Gastrocnemius medialis (tissue), 4 donors: ENCODE measurements at places on chromosomes 7 and 10.

GRCh38 chr10:13038391-13038790 is 36.9 kb upstream of the CCDC3 start:
- no peaks in the 10 kb centered on the region for H3K4me1 ChIP-seq
- no peak overlapping the region for H3K27ac ChIP-seq
- H3K4me3 ChIP-seq = no peak overlapping the region
- H3K27me3 ChIP-seq = no peaks in the 10 kb centered on the region
- no peak for DNase-seq

- no peak overlapping the region for H3K27ac ChIP-seq
- no peak overlapping the region for H3K4me3 ChIP-seq
- no peaks in the 10 kb centered on the region for H3K4me1 ChIP-seq
- H3K36me3 ChIP-seq = no peaks in the 10 kb centered on the region
- H3K27me3 ChIP-seq = no peaks in the 10 kb centered on the region
- no peak for DNase-seq
Observed at GRCh38 chr7:42278344-42278743, 41.3 kb upstream of the GLI3 start.

GRCh38 chr7:105589356-105590077 is 8.2 kb upstream of the EFCAB10 start:
- no peak overlapping the region for H3K4me3 ChIP-seq
- H3K4me1 ChIP-seq = no peaks in the 10 kb centered on the region
- peak; percentile 18 for DNase-seq
- no peak overlapping the region for H3K27ac ChIP-seq
- no peaks in the 10 kb centered on the region for H3K27me3 ChIP-seq
- no peaks in the 10 kb centered on the region for H3K36me3 ChIP-seq

DNA sequence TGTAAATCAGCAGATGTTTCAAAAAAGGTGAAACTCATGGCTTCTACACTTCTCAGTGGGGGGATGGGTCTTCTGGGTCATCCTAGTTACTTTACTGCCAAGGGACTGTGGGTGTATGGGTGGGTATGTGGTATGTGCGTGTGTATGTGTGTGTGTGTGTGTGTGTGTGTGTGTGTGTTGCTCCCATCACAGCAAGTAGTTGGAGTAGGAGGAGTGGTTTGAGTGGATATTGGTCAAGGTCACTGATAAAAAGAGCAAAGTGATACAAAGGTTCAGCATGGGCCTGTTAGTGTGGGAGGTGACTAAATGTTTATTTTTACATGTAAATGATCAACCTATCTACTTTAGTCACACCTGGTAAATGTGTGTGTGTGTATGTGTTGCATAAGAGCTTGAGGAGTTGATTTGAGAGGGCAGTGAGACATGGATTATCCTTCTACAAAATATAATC is 11.8 kb upstream of the COBL start:
- no peak for DNase-seq
- no peaks in the 10 kb centered on the region for H3K27me3 ChIP-seq
- no peak overlapping the region for H3K27ac ChIP-seq
- H3K36me3 ChIP-seq = no peaks in the 10 kb centered on the region

- no peak for DNase-seq
- H3K27ac ChIP-seq = no peak overlapping the region
- no peaks in the 10 kb centered on the region for H3K27me3 ChIP-seq
- no peak overlapping the region for H3K4me3 ChIP-seq
- H3K4me1 ChIP-seq = peaks cover 16% of the 10 kb centered on the region
- H3K36me3 ChIP-seq = no peaks in the 10 kb centered on the region
Observed at GRCh38 chr10:7274293-7274692, 136.5 kb downstream of the SFMBT2 start.

DNA sequence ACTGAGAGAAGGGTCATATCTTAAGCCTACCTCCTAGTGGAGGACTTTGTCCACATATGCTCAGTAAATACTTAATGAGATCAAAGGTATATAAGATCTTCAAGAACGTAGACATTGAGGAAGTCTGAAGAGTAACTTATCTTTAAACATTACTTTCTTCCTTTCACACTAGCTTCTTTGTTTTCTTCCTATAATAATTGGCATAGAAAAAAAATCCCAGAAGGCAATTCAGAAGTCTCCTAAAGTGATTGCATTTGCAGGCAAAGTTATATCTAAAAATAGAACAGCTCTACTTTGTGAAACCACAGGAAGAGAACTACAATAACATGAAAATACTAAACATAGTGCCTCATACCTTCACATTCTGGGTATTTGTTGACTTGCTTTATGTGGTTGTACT is 150.4 kb downstream of the PPP1R3A start:
- H3K36me3 ChIP-seq = no peaks in the 10 kb centered on the region
- no peaks in the 10 kb centered on the region for H3K27me3 ChIP-seq

- H3K27me3 ChIP-seq = no peaks in the 10 kb centered on the region
- H3K27ac ChIP-seq = no peak overlapping the region
- DNase-seq = no peak
Observed at GRCh38 chr7:130461272-130461671, 20.5 kb upstream of the CEP41 start.

DNA sequence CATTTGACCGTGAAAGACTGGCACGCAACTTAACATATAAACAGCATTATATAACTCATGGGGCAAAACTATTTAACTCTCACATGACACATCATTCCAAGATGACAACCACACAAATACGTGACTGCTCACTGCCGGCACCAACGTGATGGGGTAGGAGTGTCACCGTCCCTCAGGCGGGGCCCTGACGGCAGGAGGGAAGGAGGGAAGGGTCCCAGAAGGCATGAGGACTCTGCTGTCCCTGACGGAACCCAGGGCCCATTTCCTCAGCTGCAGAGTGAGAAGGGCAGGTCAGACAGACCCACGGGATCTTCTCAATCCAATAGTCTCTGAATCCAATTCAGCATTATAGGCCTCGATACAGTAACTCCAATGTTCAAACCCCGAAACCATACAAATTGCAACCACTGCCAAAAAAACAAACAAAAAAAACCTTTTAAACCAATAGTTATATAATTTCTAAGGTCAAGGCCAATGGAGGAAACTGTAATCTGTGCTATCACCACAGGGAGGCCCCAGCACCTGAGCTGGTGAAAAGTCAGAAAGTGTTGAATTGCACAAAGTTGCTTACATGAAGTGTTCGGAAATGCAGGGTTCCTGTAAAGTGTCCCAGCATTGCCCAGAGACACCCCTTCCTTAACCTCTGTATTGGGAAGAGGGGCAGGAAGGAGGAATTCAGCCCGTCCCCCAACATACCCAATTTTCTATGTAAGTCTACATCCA is 137.4 kb downstream of the TNS3 start:
- no peak for DNase-seq
- peak overlapping the region; percentile 91 for H3K27ac ChIP-seq
- H3K4me3 ChIP-seq = no peak overlapping the region
- peaks cover 74% of the 10 kb centered on the region for H3K4me1 ChIP-seq
- no peaks in the 10 kb centered on the region for H3K27me3 ChIP-seq

GRCh38 chr10:113765910-113766309 is 14.4 kb downstream of the PLEKHS1 start:
- no peaks in the 10 kb centered on the region for H3K36me3 ChIP-seq
- H3K4me1 ChIP-seq = no peaks in the 10 kb centered on the region
- H3K27me3 ChIP-seq = no peaks in the 10 kb centered on the region
- H3K4me3 ChIP-seq = no peak overlapping the region
- no peak overlapping the region for H3K27ac ChIP-seq
- no peak for DNase-seq

GRCh38 chr7:114650491-114650890 is 235.9 kb downstream of the FOXP2 start:
- H3K36me3 ChIP-seq = peaks cover 7% of the 10 kb centered on the region
- H3K27me3 ChIP-seq = no peaks in the 10 kb centered on the region

DNA sequence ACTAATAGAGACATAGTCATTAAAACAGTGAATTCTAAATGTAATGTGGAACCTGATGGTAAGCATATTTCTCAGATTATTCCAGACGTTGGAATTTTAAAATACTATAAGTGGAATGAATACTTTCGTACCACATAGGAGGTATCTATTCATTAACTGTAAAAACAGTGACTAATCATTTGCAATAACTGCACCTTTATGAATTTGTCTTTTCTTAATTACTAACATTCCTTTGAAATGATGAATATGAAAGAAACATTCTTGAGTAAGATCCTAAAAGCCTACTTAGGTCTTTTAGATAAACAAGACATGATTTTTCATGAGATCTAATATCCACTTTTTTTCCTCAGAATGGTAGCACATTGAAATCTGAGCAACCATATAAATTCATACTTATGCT is 549.0 kb upstream of the LRRN3 start:
- no peaks in the 10 kb centered on the region for H3K4me1 ChIP-seq
- H3K27me3 ChIP-seq = no peaks in the 10 kb centered on the region
- H3K4me3 ChIP-seq = no peak overlapping the region
- DNase-seq = no peak
- no peaks in the 10 kb centered on the region for H3K36me3 ChIP-seq
- no peak overlapping the region for H3K27ac ChIP-seq

DNA sequence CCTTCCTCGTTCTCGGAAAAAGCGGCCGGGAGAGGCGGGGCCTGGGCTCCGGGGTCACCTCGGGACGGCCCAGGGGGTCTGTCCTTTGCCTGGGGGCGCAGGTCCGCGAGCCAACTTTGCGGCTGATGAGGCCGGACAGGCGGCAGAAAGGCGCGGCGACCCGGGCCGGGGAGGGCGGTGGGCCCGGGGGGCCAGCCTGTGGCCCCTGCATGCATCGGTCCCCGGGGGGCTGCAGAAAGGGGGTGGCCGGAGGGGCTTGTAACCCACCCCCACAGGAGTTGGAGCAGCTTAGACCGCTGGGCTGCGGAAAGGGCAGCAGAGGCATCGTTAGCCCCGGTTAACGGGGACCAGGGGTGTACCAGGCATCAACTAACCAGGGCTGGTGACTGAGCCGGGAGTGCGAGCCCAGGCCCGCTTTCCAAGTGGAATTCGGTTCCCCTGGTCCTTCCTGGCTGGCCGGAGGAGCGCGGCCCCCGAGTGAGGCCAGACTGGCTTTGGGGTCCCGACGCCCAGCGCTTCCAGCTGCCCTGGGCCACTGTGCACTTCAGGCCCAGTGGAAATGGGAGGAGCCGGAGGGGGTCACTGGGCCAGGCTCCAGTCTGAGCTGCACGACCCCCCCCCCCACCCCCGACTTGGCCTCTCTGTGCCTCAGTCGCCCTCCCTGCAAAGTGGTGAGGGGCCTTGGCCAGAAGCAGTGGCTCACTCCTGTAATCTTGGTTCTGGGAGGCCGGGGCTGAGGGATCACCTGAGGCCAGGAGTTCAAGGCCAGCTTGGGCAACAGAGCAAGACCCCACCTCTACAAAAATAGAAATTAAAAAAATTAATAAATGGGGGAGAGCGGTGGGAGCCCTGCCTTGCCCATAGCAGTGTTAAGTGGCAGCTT is 919 bp downstream of the SLC29A4 start:
- H3K4me3 ChIP-seq = peak overlapping the region; percentile 47
- H3K27me3 ChIP-seq = no peaks in the 10 kb centered on the region
- no peaks in the 10 kb centered on the region for H3K36me3 ChIP-seq
- DNase-seq = no peak

GRCh38 chr10:71747039-71747531 is 26.2 kb downstream of the VSIR start:
- H3K4me1 ChIP-seq = peaks cover 46% of the 10 kb centered on the region
- H3K36me3 ChIP-seq = no peaks in the 10 kb centered on the region
- no peak for DNase-seq

DNA sequence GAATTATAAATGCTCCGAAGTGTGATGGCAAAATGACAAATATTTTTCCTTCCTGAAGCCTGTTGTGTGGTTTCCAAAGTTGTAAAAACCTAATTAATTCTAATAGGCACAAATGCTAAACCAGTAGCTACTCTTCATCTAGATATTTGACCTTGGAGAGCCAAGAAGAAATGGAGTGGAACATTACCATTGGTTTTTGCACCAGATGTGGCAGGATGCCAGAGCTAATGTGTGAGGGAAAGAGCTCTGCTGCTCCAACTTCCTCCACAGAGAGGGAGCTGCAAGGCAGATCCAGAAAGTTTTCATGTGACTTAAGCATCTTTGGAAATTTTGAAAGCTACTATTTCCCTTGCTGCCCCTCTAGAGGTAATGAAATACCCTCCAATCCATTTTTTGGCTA is 65.1 kb upstream of the HPS1 start:
- H3K27ac ChIP-seq = no peak overlapping the region
- H3K36me3 ChIP-seq = no peaks in the 10 kb centered on the region
- no peaks in the 10 kb centered on the region for H3K27me3 ChIP-seq
- DNase-seq = no peak

- no peak for DNase-seq
- H3K4me1 ChIP-seq = no peaks in the 10 kb centered on the region
- H3K4me3 ChIP-seq = no peak overlapping the region
Observed at GRCh38 chr7:39615350-39615975, 7.9 kb upstream of the RALA start.

DNA sequence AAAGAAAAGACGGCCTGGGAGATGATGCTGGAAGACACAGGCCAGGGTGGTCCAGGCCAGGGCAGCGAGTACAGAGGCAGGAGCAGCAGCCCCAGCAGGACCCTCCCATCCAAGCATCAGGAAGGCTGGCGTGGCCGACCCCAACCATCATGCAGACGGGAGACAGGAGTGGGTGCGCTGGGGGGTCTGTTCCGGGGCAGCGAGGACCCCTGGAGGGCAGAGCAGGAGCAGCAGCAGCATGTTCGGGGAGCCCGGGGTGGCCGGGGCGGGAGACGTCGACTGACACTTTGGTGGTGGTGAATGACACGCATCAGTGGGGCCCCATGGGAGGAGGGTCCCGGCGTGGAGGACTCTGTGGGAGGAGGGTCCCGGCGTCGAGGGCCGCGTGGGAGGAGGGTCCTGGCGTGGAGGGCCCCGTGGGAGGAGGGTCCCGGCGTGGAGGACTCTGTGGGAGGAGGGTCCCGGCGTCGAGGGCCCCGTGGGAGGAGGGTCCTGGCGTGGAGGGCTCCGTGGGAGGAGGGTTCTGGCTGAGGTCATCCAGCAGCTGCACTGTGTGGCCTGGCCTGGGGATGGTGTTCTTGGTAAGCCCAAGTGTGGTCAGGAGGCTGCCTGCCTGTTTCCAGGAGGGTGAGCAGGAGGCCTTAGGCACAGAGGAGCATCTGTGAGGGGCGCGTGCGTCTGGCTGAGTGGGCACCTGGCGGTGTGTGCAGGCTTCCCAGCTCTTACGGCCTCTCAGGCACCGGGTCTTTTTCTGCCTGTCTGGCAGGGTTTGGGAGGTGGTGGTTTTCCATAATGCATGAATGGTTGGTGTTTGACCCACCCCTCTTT is 38.9 kb downstream of the FAM20C start:
- H3K36me3 ChIP-seq = no peaks in the 10 kb centered on the region
- DNase-seq = no peak
- no peaks in the 10 kb centered on the region for H3K27me3 ChIP-seq
- peak overlapping the region; percentile 93 for H3K27ac ChIP-seq
- H3K4me1 ChIP-seq = peaks cover 78% of the 10 kb centered on the region
- H3K4me3 ChIP-seq = no peak overlapping the region

- H3K4me3 ChIP-seq = no peak overlapping the region
- no peaks in the 10 kb centered on the region for H3K27me3 ChIP-seq
- no peaks in the 10 kb centered on the region for H3K4me1 ChIP-seq
- peak; percentile 18 for DNase-seq
Observed at GRCh38 chr10:30701451-30702173, 72.1 kb upstream of the LYZL2 start.

DNA sequence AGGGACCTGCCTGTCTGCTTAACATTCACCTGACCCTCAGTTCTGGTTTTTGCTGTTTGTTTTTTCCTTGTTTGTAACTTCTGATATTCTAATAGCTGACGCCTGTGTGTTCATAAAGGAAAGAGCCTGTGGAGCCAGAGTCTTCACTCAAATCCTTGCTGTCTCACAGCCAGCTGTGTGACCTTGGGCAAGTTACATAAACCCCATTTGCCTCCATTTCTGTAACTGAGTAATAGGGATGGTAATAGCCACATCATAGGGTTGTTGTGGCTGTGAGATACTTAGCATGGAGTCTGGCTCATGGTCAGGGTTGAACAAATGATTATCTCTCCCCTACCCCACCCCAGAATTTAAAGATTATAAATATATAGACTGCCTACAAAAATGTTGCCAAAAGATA is 27.0 kb downstream of the WBP1L start:
- H3K27me3 ChIP-seq = no peaks in the 10 kb centered on the region
- H3K4me1 ChIP-seq = peaks cover 70% of the 10 kb centered on the region
- DNase-seq = no peak
- H3K27ac ChIP-seq = peak overlapping the region; percentile 93
